ENCODE measurements at places on chromosomes 3 and 15.

GRCh38 chr3:4493941-4494894 is 1.1 kb downstream of the ITPR1 start:
- DNase-seq: peak; percentile 56

DNA sequence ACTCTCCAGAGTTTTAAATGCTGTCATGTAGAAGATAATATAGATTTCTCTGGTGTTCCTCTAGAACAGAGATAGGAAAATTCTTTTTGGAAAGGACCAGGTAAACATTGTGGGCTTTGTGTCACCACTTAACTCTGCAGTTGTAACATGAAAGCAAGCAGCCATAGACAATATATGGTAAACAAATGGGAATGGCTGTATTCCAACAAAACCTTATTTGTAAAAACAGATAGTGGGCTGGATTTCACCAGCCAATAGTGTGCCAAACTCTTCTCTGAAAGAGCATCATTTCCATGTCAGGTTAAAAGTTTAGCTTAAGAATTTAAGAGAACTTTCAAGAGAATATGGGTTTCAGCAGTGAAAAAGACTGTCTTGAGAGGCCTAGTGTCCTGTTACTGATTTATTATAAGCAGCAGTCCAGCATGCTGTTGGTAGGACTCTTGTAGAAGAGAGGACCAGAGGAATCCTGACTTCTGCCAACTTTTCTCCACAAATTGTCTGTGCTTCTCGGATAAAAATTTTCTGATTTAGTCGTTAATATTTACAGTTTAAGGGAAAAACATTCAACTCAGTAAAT is 107.7 kb downstream of the TCF12 start:
- DNase-seq: no peak

DNA sequence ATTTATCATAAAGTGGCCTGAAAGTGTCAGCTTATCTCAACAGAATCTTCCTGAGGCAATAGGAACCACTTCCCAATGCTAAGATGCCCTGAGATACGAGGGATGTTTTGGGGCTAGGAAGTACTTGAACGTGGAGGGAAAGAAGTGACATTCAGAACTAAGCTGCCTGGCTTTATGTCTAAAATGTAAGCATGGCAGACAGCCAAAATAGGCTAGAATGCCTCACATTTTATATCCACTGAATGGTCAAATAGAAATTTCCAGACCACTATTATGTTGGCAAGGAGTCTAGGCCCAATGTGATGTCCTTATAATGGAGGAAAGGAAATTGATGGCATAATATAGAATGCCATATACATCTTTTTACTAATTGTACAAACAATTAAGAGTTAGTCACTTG is 154.9 kb downstream of the PEX5L start:
- DNase-seq: no peak

- no peak for DNase-seq
Observed at GRCh38 chr3:157819270-157820156, 286.7 kb downstream of the SHOX2 start.

- peak; percentile 95 for DNase-seq
Observed at GRCh38 chr3:34947834-34948233, 691.5 kb upstream of the ARPP21 start.

DNA sequence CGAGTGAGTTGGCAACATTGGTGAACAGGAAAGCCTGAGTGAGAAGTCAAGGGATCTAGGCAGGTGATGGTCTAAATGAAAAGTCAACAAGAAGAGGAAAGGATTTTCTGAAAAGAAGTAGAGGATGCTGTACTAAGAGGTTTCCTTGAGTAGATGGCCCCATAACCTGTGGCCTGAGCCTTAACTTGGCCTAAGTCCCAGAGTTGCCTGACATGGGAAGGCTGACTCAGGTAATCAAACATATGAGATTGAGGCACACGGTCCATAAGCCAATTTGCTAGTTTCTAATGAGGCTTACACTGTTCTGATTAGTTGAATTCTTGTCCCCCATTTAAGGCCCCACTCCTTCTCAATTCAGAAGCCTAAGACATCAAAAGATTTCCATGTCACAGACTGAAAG is 262.5 kb upstream of the LMCD1 start:
- no peak for DNase-seq

GRCh38 chr3:79148786-79149185 is 619.0 kb downstream of the ROBO1 start:
- DNase-seq: peak; percentile 30

DNA sequence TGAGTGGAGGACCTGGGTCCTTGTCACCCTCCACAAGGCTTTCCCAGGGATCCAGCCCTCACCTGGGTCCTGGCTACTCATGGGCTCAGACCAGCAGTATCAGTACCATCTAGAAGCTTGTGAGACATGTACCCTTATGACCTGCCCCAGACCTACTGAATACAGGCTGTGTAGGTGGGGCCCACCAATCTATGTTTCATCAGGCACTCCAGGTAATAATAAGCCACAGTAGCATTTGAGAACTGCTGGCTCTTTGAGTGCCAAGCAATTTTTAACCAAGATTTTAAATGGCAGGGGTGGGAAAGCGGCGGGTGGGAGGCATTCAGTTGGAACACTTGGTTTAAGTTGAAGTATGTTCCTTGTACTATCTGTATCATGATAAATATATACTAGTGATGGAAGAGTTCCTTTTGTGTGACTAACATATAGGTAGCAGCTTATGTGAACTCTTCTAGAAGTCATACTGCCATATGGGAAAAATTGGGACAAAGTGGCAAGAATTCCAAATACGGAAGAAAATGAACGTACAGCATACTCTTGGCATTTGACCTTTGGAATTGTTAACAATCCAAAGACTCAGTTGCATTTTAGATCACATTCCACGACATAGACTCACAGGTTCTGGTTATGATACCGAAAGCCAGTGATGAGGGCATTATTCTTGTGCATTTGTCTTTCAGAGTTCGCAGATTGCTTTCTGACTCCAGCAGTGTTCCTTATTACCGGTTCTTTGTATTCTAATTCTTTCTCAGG is 190.4 kb downstream of the GHSR start:
- DNase-seq: peak; percentile 42

DNA sequence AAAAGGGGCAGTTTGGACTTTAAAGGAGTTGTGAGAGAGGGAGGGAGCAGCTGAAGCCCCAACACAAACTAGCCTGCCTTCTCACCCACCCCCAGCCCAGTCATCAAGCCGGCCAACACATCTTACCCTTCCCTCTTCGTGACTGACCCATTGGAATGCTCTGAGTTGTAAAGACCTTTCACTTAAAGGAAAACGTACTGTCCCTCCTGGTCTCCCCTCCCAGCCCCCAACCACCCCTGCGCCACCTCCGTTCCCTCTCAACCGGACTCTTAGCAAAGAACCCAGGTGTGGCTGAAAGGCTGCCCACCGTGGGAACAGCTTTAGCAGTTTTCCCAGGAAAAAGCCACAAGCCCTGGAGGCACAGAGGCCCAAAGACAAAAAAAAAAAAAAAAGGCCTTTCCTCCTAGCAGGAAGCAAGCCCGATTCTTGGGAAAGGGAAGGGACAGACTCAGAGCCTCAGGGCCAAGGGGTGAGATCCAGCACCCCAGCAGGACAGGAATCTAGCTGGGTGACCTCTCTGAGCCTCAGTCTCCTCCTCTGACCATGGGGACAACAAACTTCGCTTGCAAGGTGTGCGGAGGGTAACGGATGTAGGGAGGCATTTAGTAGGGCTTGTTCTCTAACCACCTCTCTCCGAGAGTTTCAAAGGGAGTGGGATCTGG is 2.4 kb downstream of the CYP11A1 start:
- DNase-seq: no peak

DNA sequence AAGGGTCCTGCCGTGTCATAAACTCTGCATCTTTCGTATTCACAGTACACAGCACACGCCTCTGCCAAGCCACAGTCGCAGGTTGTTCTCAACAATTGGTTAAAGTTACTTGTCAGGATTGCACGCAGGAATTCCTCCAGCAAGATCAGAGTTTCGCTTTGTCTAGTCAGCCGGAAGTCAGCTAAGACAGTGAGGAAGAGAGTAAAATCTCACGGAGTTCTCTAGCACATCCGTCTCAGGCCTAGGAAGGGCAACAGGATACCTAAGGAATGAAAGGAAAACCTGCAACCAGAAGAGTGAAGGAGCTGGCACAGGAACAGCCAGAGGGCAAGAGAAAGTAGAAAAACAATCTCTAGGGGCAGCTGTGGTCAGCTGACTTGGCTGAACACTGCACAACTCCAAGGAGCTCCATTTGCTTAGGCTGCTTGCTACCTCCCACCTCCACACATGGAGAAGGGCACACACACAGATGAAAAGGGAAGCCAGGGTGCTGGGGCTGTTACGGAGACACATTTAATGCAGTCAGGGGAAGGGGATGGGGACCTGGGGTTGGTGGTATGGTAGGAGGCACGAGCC is 23.7 kb downstream of the RORA start:
- DNase-seq: no peak

DNA sequence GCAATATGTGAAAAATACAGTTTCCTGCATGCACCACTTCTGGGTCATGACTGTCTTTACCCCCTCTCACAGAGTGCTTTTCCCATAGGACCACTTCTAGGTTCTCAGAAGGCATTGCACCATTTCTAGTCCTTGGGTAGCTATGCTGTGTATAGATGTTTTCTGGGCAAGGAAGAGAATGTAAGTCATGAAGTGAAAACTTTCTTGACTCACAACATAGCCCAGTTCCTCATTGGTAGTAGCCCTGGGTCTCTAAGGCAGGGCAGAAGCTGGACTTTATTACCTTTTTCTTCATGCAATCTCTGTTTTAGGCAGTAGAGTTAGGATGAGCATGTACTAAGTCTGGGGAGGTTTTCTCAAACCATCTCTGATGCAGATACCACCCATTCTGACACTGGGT is 203.1 kb downstream of the EPHB1 start:
- no peak for DNase-seq

DNA sequence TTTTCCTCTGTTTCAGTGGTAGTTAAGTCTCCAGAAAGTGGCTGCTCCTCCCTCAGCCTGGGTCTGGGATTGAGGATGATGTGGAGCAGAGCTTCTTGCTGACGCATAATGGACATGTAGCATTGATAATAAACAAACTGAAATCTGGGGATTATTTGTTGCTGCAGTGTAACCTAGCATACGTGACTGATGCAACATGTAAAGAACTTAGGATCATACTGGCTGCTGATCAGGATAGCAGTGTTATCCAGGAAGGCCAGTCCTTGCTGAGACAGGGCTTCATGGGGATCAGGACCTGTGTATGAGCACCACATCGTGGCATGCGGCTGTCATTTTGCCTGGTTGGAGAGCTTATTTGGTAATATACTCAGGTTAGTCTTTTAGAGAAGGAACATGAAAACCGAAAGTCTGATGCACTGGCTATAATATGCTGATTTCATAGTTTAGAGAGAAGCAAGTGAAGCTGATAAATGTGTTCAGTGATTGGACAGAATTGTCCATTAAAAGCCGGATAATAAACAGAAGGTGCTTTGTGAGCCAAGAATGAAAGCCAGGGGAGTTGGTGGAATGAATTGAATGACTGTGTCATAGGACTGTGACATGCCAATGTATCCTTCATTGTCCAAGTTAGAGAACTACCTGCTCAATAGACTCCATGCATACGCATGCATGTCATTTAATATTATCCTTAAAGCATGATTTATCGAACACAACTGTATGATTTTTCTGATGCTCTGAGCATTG is 4.1 kb downstream of the MINAR1 start:
- DNase-seq: no peak

DNA sequence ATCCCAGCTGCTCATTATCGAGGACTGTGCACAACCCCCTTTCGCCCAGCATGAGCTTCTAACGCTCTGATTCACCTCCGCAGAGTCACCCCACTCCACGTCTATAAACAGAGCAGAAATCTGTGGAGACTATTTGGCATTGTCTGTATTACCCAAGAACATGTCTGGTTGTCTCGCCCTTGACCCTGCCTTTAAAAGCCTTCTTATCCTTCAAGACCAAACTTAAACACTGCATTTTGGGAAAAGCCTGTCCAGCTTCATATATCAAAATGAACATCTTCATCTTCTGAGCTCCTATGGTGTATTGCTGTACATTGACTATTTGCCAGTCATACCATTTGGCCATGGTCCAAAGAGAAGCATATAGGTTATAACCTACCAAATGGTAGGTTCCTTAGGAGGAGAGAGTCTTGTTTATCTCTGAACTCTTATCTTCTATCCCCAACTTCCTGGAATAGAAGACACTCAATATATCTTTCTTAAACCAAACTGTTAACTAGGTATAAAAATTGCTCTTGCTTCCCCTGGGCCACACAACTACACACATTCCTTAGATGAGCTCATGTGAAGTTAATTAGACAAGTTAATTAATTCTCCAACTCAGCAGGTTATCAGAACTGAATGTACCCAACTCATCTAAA is 90.1 kb downstream of the FBN1 start:
- no peak for DNase-seq
